ENCODE measurements at places on chromosomes 7 and 10.

- peak; percentile 39 for DNase-seq
Observed at GRCh38 chr7:131106681-131107336, 220.9 kb upstream of the MKLN1 start.

- peak; percentile 84 for DNase-seq
Observed at GRCh38 chr10:6348096-6348874, 145.6 kb downstream of the PFKFB3 start.

DNA sequence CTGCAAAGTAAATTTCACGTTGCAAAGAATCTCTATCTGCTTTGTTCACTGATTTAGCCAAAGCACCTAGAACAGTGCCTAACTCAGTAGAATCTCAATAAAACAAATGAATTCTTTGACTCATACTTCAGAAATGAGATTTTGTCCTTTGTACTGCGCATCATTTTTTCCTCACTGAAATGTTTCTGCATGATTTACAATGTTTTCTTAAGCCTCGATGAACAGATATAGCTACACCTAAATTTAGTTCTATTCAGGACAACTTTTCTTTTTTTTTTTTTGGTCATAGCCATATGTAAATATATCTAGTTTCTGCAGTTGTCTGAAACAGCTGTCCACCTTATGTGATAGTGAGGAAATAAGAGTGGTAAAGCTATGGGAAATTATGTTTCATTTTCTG lies 15.3 kb downstream of the GNAT3 start:
- DNase-seq = no peak

- no peak for DNase-seq
Observed at GRCh38 chr7:18902892-18903291, 214.5 kb downstream of the TWIST1 start.

DNA sequence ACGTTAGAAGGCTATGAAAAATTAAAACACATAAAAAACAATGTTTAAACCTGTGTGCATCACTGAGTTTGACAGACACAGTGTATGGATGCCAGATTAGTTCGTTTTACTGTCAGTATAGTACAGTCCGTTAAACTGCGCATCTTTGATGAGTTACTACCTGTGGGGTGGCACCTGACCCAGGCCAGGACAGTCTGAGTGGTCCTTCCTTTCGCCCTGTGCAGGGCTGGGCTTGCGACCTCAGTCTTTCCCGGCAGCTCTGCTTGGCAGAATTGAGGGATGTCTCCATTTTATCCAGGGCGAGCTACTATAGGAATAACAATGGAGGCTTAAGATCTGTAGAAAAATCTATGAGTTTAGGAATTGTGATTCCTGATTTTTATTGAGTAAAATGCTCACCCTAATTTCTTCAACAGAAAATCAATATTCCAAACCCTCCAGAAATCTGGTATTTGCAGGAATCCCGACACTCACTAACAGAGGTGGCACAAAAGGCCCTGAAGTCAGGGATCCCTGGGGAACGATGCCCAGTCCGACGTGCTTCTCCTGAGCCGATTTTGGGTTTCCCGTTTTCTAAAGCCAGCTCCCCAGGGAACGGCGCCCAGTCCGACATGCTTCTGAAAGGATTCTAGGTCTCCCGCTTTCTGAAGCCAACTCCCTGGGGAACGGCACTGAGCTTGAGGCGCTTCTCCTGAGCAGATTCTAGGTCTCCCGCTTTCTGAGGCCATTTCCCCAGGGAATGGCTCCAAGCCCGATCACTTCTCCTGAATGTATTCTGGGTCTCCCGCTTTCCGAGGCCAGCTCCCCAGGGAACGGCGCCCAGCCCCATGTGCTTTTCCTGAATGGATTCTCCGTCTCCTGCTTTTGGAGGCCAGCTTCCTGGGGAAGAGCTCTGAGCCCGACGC lies 377.6 kb downstream of the DNAJB6 start:
- DNase-seq = no peak

- DNase-seq = peak; percentile 47
Observed at GRCh38 chr7:44073664-44074348, 8.4 kb upstream of the PGAM2 start.

DNA sequence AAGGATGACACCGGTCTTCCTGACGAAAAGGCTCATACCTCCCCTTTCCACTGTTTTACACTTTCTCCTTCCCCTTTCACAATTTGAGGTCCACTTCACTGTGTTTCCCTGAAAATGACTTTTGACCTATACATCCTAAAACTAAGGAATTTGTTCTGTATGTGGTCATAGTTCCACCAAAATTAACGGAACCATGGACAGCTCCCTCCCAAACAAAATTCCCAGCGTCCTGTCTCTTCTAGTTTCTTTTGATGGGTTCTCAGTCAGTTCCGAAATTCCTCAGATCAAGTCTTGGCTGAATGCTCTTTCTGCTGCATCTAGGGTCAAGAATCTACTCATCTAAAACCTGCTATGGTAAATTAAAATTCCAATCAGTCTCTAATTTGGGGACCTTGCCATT lies 1191.9 kb downstream of the CNTNAP2 start:
- no peak for DNase-seq

DNA sequence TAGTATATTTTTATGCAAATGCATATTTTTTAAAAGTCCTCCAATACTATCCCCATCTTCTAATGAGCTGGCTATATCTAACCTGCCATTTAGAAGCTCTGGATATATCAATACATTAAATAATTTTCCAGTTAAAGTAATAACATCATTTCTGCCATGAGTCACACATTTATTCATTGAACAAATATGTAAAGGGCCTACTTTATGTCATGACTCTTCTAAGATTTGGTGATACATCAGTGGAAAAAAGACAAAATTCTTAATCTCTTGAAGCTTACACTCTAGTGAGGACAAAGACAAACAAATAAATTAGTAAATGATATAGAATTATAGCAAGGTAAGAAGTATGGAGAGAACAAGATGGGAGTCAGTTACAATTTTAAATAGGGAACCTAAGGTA lies 716.8 kb upstream of the LRRTM3 start:
- no peak for DNase-seq

- no peak for DNase-seq
Observed at GRCh38 chr7:78530351-78530750, 731.8 kb downstream of the PHTF2 start.

DNA sequence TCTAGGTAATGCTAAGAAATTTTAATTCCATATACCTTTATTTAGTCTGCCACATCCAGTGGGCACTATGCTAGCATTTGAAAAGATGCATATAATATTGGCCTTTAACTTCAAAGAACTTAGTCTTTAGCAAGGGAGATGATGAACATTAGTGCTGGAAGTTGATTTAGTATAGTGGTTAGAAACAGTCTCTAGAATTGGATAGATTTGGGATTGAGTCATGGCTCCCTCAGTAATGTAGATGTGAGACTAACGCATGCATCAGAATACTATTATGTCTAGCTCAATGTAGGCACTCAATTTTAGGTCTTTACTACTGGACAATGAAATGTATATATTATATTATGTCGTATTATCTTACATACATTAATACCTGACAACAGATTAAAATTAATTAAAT lies 5.8 kb downstream of the DKK1 start:
- no peak for DNase-seq

GRCh38 chr7:25759286-25759685 lies 392.7 kb upstream of the NFE2L3 start:
- DNase-seq = no peak

DNA sequence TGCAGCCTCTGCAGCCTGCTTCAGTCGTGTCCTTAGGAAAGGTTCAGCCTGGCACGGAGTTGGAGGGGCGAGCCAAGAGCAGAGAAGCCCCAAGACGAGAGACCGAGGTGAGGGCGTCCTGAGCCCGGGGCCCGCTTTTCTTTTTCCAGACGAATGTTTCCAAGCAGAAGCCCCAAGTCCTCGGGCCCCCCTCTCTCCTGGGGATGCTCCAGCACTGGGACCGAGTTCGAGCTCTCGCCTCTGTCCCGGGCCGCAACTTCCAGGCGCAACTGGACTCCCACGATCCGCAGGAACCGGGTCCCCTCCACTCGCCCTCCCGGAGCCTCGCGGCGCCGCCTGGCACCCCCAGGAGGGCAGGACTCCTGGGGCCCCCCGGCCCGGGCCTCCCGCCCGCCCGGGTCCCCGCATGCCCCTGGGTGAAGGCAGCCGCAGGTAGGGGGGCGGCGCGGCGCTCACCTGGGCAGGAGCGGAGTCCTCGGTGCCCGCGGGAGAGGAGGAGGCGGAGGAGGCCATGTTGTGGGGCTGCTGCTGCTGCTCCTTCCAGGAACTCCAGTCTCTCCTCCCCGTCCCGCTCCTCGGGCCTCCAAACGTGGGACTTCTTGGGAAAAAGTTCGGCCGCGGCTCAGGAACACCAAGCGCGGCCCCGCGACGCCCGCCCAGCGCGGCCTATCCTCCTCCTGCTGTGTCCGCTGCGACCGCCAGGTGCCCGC lies 45.3 kb upstream of the CDK1 start:
- peak; percentile 59 for DNase-seq

GRCh38 chr10:5387169-5387568 lies 17.5 kb downstream of the TUBAL3 start:
- DNase-seq = no peak

GRCh38 chr10:75432176-75432575 lies 752 bp downstream of the LRMDA start:
- DNase-seq = no peak

DNA sequence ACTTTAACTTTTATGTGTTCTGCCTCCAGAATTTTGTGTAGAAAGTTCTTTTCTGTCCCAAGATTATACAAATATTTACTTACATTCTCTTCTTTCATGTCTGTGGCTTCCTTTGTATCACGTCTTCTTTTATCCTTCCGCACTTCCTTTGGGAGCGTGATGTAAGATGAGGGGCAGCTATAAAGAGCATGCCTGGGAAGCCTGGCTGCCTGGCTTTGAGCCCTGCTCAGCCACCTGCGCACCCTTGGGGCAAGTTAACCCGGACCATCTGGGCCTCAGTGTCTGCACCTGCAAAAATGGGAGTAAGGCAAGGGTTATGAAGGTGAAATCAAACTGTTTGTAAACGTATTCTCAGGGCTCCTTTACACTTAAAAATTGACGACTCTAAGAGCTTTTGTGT lies 25.2 kb downstream of the PALD1 start:
- no peak for DNase-seq

DNA sequence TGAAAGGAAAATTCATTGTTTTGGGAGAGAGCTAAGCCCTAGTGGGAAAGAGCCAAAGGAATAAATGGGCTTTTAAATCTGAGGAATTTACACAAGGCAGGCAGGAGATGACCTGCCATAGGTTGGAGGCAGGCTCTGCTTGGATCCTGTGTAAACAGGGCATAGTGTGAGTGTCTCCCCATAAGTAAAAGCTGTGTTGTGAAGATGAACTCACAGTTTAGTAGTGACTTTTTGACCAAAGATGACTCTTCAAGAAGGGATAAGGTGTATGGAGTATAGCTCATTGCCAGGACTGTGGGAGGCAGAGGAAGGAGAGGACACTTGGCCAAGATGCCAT lies 63.2 kb downstream of the KAT6B start:
- no peak for DNase-seq

DNA sequence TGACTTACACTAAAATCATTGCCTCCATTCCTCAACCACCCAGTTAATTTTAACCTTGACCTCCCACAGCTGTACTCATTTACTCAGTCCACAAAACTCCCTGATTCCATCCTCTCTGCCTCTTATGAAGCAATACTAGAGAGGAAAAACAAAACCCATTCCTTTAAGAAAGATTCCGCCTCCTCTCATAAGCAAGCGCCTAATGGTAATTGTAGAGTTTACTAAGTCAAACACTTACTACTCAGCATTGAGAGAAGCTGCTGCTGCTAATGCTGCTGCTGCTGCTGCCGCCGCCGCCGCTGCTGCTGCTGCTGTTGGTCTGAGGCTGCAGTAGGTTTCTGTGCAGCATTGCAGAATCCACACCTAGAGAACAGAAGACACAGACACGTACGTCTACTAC lies 2.1 kb upstream of the ADD3 start:
- DNase-seq = peak; percentile 6

GRCh38 chr7:945556-946255 lies 8.8 kb downstream of the ADAP1 start:
- DNase-seq = no peak

- no peak for DNase-seq
Observed at GRCh38 chr7:112622159-112622715, 141.4 kb downstream of the LSMEM1 start.

GRCh38 chr7:157690058-157690832 lies 353.4 kb downstream of the DNAJB6 start:
- no peak for DNase-seq

DNA sequence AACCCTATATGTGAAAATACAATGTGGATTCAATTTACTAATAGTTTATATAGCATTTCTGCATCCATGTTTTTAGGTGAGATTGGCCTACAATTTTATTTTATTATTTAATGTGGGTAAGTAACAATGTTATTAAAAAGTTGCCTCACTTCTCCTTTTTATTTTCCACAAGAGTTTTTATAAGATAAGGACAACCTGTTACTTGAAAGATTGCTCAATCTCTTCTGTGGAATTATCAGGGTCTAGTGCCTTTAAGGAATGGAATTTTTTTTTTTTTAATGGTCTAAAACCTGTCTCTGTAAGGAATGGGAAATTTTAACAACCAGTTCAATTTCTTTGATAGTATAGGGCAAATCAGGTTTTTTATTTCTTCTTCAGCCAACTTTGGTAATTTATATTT lies 53.9 kb upstream of the RAB18 start:
- no peak for DNase-seq

- DNase-seq = no peak
Observed at GRCh38 chr7:114051871-114052331, 133.1 kb upstream of the PPP1R3A start.

DNA sequence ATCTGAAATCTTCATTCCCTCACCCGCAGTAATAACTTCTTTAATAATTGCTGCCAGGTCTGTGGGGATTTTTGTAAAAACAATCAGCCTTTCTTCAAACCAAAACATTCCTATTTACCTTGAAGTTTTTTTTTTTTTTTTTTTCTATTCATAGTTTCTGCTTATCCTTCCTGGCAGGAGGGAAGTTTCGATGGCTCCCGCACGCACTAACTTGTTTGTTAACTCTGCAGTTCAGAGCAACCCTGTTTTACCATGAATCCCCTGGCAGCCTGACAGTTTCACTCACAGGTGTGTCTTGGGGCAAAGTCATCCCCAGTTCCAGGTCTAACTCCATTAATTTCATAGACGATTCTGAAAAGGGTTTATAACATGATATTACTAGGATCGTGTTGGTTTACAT lies 149.3 kb downstream of the KLF6 start:
- no peak for DNase-seq

DNA sequence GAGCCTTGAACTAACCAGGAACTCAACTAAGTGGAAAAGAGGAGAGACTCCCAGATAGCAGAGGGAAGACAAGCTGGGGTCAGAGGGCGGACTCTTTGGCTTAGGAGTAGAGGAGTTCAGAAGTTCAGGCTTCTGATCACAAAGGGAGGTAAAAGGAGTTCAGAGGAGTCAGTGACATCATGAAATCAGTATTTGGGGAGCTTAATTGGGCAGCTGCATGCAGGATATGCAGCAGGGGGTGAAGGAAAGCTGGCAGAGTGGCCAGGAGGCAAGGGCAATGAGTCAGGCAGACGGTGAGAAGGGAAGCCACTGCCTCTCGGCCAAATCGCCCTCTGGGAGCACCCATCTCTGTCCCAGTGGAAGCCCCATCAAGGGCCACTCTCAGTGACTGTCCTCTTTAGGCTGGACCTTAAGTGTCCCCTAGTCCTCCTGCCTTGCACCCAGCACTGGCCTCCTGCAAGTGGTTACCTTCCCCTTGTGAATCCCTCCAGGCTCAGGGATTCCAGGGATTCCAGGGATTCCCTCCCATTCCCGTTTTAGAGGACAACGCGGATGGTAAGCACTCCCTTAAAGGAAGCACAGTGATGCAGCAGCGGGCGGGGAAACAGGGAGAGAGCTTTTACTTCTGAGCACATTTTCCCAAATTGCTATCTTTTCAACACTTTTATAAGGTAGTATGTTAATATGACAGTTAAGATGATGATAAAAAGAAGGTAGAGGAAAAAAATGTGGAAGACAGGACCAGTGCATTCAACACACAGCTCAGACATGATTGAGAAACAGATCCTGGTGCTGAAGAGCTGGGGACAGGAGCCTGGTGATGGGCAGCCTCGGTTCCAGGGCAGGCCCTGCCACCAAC lies 72.6 kb downstream of the KCNMA1 start:
- DNase-seq = no peak

All from naive thymus-derived CD8-positive, alpha-beta T cell (primary cell).